ENCODE measurements at places on chromosomes 6 and 20.

DNA sequence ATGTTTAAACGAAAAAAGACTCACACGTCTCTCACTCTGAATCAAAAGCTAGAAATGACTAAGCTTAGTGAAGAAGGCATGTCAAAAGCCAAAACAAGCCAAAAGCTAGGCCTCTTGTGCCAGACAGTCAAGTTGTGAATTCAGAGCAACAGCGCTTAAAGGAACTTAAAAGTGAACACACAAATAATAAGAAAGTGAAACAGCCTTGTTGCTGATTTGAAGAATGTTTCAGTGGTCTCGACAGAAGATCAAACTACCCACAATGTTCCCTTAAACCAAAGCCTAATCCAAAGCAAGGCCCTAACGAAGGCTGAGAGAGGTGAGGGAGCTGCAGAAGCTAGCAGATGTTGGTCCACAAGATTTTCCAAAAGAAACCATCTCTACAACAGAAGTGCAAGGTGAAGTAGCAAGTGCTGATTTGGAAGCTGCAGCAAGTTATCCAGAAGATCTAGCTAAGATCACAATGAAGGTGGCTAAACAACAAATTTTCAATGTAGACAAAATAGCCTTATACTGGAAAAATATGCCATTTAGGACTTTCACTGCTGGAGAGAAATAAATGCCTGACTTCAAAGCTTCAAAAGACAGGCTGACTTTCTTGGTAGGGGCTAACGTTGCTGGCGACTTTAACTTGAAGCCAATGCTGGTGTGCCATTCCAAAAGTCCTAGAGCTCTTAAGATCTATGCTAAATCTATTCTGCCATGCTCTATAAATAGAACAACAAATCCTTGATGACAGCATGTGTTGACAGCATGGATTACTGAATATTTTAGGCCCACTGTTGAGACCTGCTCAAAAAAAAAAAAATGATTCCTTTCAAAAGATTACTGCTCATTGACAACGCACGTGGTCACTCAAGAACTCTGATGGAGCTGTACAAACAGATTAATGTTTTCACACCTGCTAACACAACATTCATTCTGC is 40.3 kb downstream of the SEC63 start:
- DNase-seq = no peak

DNA sequence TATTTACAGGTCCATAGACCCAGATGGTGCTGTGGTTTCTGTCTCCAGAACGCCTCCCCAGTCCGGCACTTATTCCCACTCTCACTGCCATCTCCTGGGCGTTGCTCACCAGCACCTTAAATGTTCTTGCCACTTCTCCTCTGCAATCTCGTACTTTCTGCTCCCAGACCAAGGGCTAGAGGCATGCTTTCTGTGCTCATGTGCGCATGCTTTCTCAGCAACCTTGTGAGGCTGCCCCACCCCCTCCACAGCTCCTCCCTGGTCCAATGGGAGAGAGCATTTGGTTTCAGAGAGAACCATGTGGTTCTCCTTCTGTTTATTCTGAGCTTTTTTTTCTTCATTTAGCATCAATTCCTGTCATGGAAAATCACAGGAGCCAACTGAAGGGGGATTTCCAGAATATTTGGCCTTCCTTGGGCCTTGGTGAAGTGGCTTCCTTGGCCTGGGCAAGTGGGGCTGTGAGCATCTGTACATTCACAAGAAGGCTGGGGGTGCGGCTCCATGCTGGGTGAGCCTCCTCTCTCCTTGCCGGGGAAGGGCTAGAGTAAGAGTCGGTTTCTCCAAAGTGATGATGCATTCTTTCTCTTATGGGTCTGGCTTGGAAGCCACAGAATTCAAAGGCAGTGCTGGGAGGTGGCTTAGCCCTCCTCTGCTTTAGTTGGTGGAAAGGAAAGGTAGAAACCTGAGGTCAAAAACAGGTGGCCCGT is 66.6 kb downstream of the PHACTR3 start:
- DNase-seq = no peak

- DNase-seq = no peak
Measured at GRCh38 chr6:34237722-34238584, 1.3 kb downstream of the HMGA1 start.

- DNase-seq = no peak
Measured at GRCh38 chr6:16278048-16278724, 39.8 kb downstream of the GMPR start.

DNA sequence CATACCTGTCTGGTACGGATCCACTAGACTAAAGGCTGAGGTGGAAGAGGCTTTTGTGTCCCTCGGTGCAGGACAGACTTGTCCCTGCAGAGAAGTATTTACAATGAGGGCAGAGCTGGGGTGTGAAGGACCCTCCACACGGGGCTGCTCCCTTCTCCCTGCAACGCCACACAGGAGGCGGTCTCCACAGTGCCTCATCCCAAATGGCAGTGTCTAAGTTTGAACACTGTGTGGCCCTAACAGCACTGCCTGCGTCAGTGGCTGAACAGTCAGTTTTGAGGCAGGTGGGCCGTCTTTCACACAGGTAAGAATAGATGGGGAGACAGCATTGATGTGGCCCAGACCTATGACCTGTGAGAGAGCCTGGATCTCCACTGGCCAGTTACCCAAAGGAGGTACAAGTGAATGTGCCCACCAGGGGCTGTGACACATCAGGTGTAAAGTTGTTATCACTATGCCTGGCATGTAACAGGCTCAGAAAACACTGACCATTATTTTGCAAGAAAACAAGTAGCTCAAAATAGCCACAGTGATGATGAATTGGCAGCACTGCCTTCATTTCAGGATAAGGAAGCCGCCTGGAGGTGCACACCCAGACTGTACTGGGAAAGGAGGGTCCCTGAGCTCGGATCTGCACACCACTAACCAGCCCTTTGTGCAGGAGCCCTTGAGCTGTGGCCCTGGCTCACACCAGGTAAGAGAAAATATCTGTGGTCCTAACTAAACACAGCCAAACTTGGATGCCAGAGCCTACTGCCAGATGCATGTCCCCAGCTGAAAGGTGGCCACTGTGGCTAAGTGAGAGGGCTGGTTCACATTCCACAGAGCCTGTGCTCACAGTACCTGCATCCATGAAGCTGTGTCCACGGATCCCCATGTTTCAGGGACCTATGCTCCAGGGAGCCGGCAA is 246.7 kb downstream of the DLL1 start:
- no peak for DNase-seq

- no peak for DNase-seq
Measured at GRCh38 chr20:56845546-56846086, 216.5 kb downstream of the TFAP2C start.

DNA sequence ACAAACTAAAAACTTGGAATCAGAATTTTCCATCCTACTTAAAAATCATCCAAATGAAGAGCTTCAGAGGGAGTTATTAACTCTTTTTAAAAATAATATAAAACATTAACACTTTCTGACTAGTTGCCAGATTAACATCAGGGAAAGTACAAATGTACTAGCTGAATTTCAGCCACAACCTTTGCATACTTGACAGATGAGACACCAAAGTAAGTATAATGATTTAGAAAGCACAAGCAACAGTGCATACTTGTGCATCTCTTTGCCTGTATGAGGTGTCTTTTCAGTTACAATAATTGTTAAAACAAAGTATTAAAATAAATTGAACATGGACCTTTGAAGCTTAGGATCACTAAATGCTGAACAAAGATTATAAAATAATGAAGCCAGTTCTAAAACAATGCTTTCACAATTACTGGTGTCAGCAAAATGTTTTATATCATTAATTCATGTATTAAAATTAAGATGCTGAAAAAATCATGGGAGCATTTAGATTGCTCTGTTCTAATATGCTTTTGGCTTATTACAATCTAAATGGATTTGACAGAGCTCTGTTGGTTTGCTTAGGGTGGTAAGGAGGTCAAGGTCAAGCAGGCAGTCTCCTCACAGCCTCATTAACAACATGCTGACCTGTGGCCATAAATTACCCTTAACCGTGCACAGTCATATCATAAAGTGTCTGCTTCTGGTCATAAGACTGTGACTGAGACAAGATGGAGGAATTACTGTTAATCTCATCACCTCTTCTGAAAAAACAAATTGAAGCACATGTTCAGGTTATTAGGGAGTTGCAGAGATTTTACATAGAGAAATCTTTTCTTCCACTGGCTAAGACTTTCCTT is 15.1 kb downstream of the RNF217 start:
- no peak for DNase-seq

DNA sequence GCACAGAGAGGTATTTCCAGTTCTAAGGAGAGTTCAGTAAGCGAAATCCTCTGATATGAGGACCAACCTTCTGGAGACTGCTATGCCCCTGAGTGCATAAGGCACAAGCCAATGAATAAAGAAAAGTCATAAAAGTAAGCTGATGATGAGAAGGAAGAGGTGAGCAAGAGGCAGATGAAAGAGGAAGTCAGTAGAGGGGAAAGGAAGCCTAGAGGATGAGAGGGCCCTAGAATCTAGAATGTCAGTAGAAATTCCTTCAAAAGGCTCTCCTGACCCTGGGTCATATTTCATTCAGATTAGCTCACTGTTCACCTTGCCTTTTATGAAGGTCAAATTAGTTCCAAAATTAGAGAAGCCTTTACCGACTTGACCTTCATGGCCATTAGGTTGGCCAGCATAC is 209.2 kb downstream of the CD83 start:
- DNase-seq = no peak

DNA sequence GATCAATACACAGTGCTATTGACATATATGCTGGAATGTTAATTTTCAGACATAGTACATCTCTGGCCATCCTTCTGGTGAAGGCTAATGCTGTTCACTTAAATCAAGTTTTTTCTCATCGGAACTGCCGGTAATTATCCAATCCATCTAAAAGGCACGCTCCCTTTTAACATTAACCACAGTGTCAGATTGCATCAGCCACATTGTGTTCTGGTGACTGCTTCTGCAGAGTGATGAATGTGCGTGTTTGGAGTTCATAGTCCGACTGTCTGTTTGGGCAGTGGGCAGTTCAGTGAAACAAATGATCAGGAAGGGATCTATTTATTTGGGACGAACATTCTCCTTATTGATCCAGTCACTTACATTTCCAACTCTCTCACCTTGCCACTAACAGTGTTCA is 49.5 kb downstream of the SOBP start:
- no peak for DNase-seq

- no peak for DNase-seq
Measured at GRCh38 chr6:163999475-164000125, 585.1 kb downstream of the QKI start.

- DNase-seq = no peak
Measured at GRCh38 chr6:125415913-125416312, 114.1 kb upstream of the HDDC2 start.

DNA sequence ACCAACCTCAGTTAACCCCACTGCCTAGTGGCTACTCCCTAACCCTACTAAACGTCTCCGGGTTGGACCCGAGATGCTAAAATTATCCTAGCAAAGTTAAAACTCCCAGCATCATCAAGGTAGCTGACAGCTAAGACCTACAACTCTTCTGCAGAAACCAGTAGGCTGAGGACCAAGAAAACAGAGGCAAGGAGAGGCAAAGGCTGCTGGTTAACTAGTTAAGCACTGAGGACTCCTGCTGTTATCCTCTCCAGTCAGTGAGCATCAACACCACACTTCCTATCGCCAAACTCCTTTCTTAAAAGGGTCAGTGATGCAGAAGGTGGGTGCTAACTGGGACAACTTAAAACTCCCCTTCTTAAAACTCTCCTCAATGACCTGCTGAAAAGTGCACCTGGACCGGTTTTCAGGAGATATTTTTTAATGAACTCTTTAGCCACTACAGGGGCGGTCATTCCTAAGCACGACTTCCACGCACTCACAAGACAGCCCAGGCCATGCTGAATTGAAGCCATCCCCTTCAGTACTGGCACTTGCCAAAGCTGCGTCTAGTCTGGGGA is 1.7 kb downstream of the TRERF1 start:
- no peak for DNase-seq

- DNase-seq = no peak
Measured at GRCh38 chr6:71510057-71510713, 221.6 kb downstream of the OGFRL1 start.

DNA sequence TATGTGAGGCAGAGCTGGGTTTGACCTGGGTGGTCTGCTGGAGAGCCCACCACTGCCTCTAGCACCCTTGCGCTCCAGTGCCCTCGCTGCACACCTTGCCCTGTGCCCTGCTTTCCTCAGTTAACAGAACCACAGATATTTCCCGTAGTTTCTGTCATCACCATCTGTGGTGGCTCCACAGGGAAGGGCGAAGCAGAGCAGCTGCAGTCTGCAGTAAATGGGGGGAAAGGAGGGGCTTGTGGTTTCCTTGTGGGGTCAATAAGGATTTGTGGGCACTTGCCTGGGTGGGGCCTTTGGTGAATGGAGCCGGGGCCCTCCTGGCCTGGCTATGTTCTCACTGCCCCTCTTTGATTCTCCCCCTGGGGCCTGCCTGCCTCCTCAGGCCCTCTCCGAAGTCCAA is 21.2 kb upstream of the CCDC167 start:
- no peak for DNase-seq

DNA sequence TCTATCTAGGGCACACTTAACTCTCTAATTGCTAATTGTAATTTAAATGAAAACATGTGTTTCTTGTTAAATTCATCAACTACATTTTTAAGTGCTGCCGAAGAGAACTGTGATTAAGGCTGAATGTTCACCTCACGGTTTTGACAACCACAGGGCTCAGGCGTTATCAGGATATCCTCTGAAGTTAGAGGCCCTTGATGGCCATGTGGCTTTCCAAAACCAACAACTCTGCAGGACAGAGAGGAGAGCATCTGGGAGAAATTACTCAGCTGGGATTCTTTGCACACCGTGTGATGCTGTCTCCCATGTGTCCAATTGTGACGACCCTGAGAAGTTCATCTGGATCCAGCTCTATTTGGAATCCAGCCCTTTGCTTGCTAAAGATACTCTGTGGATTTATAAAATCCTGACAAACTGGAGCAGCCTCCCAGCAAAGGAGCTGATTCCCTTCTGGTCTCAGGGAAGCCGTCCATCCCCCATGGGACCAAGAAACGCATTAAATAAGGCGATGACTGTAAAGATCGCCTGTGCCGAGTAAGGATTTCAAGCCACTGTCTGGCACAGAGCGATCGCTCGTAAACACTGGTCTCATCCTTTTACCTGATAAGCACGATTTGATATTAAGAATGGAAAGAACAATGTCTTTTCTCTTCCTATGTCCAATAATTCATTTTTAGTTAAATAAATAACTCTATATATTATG is 401.1 kb downstream of the CD83 start:
- no peak for DNase-seq

DNA sequence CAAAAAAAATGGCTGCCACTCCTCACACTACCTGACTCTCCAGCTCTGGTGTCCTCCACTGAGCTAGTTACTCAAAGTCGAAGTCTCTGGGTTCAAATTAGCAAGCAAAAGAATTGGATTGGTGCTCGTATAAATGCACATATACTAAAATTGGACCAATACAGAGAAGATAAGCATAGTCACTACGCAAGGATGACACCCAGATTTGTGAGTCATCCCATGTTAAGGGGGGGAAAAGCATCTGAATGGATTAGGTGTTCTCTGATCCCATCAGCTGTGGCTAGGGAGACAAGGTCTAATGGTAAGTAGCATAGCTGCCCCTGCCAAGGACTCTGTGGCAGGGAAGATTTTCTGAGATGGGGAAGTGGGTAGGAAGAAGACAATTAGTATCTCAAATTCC is 18.3 kb upstream of the AMD1 start:
- DNase-seq = no peak

- no peak for DNase-seq
Measured at GRCh38 chr6:41713650-41714291, 21.6 kb downstream of the TFEB start.

All from NCI-H1694 (cell line).